Type B pancreatic cell (in vitro differentiated cells): ENCODE measurements at places on chromosomes 7 and 10. TPM values are rescaled to one million over a fixed set of nuclear protein-coding genes. Genes with fewer than 3 reads are reported as not detected.

DNA sequence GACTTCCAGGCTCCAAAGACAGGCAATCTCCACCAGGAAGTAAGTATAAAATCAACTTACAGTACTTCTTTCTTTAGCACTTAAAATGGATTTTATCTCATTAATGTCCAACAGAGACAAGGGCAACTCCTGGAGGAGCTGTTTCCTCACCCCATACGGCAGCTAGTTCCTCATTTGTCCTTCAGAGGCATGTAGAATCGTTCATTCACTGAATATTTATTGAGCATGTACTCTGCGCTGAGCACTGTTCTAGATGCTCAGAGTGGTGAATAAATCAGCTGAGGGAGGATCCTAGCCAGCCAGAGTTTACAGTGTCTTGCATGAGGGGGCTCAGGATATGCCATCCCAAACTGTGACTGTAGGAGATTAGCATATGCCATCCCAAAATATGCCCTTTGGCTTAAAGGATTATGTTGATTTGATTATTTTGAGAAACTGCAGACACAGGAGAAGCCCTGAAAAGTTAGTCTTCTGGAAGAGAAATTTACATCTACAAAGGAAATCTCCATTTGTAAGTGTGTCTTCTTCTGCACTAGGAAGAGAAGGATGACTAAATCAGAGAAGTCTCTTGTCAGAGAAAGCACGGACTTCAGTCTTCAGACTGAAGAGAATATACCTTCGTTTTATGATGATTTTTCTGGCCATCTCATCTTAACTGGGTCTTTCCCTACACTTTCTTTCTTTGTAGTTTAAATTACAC lies 66.9 kb downstream of the BAMBI start:
- H3K27ac ChIP-seq: no peak overlapping the region
- no peak for DNase-seq
- no peaks in the 10 kb centered on the region for H3K36me3 ChIP-seq
- no peaks in the 10 kb centered on the region for H3K27me3 ChIP-seq

- no peak overlapping the region for H3K27ac ChIP-seq
- peaks cover 1% of the 10 kb centered on the region for H3K4me1 ChIP-seq
- no peak for DNase-seq
- H3K4me3 ChIP-seq: no peak overlapping the region
- no peaks in the 10 kb centered on the region for H3K36me3 ChIP-seq
- H3K27me3 ChIP-seq: no peaks in the 10 kb centered on the region
Observed at GRCh38 chr7:24417526-24418120, 133.6 kb downstream of the NPY start.

DNA sequence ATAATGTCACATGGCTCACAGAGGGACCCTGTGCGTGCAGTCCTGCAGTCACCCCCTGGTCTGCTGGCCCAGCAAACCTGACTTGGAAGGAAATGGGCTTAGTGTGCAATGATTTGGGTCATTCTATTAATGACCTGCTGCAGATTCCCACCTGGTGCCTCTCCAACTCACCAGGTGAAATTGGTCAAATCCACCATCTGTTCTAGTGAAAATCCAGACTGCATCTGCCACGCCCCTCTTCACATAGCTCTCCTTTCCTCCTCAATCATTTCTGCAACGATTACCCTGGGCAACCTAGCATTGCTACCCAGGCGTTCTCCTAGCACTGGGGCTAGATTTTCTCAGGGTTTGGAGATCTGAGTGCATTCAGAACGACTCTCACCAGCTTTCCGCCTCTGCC lies 29.4 kb downstream of the SRRM3 start:
- no peak overlapping the region for H3K27ac ChIP-seq
- H3K4me3 ChIP-seq: no peak overlapping the region
- H3K4me1 ChIP-seq: peaks cover 4% of the 10 kb centered on the region
- DNase-seq: no peak
- H3K27me3 ChIP-seq: peaks cover 60% of the 10 kb centered on the region

GRCh38 chr7:104972500-104972899 lies 41.5 kb upstream of the KMT2E start:
- DNase-seq: no peak
- peaks cover 28% of the 10 kb centered on the region for H3K4me1 ChIP-seq
- no peaks in the 10 kb centered on the region for H3K27me3 ChIP-seq
- peaks cover 5% of the 10 kb centered on the region for H3K36me3 ChIP-seq

DNA sequence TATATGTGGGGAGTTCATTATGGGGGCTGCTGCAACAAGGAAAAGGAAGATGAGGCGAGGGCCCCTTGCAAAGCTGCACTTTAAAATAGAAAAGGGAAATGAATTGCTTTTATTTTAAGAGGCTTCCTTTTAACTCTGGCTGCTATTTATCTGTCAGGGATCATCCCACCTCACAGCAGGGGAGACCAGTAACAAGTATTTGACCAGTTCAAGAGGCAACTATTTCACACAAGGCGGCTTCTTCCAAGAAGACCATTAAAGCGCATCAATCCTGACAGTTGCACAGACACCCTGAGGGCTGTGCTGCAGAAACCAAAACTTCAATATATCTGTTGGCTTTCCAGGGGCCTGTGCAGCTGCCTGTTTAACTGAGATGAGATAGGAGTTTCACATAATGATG lies 1009.2 kb downstream of the SORCS3 start:
- no peak for DNase-seq
- H3K36me3 ChIP-seq: no peaks in the 10 kb centered on the region
- H3K27ac ChIP-seq: no peak overlapping the region
- H3K27me3 ChIP-seq: no peaks in the 10 kb centered on the region
- H3K4me1 ChIP-seq: peaks cover 17% of the 10 kb centered on the region

DNA sequence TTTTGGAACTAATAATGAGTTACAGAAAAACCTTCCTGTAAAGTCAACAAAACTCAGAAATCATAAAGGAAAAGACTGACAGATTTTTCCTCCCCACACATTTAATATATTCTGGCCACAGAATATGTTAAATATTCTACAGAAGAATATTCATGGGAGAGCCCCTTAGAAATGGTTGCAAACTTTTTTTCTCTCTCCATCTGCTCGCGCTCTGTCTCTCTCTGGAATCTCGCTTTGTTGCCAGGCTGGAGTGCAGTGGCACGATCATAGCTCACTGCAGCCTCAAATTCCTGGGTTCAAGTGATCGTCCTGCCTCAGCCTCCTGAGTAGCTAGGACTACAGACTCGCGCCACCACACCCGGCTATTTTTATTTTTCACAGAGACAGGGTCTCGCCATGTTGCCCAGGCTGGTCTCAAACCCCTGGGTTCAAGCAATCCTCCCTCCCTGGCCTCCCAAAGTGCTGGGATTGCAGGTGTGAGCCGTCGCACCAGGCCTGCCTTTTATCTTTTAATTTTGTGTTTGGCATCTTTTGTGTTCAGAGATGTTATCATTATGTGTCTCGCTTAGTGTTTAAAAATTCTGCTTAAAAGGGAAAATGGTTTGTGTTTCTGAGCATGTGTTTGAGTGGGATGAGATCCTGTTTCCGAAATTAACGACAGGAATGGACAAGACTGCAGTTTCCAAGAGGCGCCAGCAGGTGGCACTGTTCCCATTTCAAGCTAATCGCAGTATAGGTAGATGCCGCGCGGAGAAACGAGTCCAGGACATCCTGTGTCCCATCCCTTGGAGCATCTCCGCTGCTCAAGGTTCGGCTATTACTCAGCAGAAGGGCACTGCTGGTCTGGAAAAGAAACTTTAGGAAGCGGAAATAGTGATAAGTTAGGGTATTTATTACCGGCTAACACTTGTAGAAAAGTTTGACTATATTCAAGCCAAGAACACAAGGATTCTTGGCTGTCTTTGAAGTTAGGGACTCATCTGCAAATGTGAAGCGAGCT lies 23.1 kb upstream of the ST7 start:
- H3K27me3 ChIP-seq: peaks cover 6% of the 10 kb centered on the region
- no peaks in the 10 kb centered on the region for H3K36me3 ChIP-seq
- no peak overlapping the region for H3K4me3 ChIP-seq
- peak; percentile 81 for DNase-seq

The MCU gene
- 26.0 and 27.0 TPM in 2 replicates for total RNA-seq

The ZFAND2A gene
- total RNA-seq: 16.1 and 19.4 TPM in 2 replicates

The OPALIN gene
- total RNA-seq: not detected in 2 replicates

The ITPRID1 gene
- 0.07 and 0.14 TPM in 2 replicates for total RNA-seq
